ENCODE measurements at places on chromosomes 5 and 9.

DNA sequence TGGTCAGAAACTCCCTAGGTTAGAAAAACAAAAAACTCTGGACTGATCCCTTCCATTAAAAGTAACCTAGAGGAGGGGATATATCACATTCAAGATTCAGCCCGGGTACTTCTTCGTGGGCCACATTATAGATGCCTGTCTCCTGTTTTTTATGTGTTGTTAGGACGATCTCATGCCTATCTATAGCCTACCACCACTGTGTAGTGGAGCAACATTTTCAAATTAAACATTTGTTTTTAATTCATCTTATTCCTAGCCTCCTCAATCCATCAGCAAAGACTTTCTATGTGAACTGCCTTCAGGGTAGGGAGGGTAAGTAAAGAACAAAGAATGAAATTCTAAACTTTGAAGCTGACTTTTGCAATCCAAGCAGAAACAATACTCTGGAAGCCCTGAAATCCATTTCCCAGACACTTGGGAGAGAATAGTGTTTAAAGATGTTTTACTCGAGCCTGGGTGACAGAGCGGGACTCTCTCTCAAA lies 379.4 kb downstream of the ANXA1 start:
- no peak for DNase-seq

- no peak for DNase-seq
Observed at GRCh38 chr5:151672516-151672915, 14.2 kb downstream of the SPARC start.

GRCh38 chr5:81426359-81427030 lies 32.6 kb upstream of the ACOT12 start:
- DNase-seq: no peak

- DNase-seq: no peak
Observed at GRCh38 chr9:133234577-133235322, 25.7 kb upstream of the OBP2B start.

- no peak for DNase-seq
Observed at GRCh38 chr9:135066291-135066690, 21.2 kb upstream of the OLFM1 start.

- DNase-seq: no peak
Observed at GRCh38 chr5:174528821-174529544, 195.4 kb upstream of the MSX2 start.

DNA sequence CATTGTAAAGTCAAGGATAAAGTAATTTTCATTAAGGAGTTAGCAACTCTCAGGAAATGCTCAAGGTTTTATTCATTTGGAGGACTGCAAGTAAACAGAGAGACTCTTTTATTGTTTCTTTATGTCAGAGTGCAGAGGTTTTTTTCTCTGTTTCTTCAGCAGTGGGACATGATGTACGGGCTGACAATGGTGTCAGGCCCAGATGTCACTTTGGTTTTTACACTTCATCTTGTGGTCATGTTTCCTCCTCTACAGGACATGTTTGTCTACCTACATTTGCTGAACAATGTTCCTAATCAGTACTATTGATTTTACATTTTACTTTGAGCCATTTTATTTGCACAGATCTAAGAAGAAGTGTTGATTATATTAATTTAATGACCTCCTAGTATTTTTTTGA lies 72.8 kb upstream of the PARP8 start:
- no peak for DNase-seq

Data from urinary bladder (tissue), 4 donors.